ENCODE measurements at places on chromosomes 5 and 9. TPM values are rescaled to one million over a fixed set of nuclear protein-coding genes. Genes with fewer than 3 reads are reported as not detected.

GRCh38 chr9:129561594-129562281 is 59.2 kb downstream of the C9orf50 start:
- no peak for DNase-seq

The TMEM232 gene
- 1.3 TPM for total RNA-seq

The PTGS1 gene
- total RNA-seq, result 10.4 TPM

GRCh38 chr5:83864652-83865051 is 144.0 kb upstream of the HAPLN1 start:
- DNase-seq, result no peak

- peak; percentile 96 for DNase-seq
Observed at GRCh38 chr9:99819123-99819855, 2.4 kb upstream of the NR4A3 start.

The CER1 gene
- not detected for total RNA-seq

GRCh38 chr5:9201011-9201410 is 344.9 kb downstream of the SEMA5A start:
- DNase-seq, result no peak

DNA sequence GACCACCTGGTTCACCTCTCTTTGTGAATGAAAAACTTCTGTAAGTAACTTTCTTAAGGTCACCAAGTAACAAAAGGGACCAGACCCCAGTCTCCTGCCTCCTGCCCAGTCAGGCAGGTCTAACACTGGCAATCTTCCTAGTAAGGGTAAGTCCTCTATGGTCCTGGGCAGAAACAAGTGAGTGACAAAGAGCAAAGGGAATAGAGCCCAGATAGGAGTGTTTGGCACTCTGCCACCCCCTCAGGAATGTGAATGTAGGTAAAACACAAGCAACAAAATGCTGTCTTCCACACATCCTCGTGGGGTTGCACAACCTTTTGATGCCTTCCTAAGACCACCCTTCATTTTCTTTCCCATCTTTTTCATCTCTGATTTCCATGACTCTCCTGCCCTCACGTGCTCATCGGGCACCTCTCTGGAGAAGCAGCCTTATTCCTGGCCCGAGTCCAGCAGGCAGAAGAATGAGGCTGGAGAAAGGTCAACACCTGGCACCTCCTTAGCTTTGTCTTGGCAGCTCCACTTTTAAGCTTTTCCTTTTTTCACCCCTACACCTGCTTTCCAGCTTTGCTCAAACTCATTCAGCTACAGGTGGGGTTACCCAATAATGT is 90.2 kb upstream of the LHFPL2 start:
- DNase-seq, result no peak

The SLC46A2 gene
- total RNA-seq, result not detected

The SLC25A2 gene
- total RNA-seq, result 0.64 TPM

DNA sequence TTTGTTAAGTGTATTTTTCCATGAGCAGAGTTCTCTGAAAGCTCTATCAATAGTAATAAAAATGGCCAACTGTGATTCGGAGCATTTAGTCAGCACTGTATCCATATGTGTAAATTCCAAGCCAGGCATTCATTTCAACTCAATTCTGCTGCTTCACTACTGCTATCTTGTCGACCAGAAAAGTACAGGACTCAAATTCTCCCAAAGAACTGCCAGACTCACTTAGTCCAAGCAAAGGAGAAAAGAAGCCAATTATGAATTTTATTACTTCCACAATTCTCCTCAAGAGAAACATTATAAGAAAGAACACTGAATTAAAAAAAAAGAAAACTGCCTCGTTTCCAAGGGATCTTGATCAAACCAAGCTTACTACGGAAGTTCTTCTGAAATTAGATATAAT is 906.3 kb upstream of the DMAC1 start:
- no peak for DNase-seq

- no peak for DNase-seq
Observed at GRCh38 chr5:137733922-137734321, 2.0 kb downstream of the KLHL3 start.

DNA sequence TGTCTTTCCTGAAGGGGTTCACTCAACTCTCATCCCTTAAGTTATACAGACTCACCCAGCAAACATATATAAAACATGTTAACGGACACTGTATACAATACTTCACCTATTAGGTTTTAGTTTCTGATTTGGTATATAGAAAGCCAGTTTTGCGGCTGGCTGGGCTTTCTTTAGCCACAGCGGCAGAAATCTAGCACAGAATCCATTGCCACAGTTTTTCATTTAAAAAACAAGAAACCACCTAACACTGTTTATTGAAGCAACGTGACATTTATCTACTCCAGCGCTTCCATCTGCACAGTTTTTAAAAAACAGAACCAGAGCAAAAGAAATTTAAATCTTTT is 67.3 kb downstream of the SNX30 start:
- no peak for DNase-seq

GRCh38 chr9:89984214-89984613 is 379.4 kb downstream of the GADD45G start:
- DNase-seq, result no peak

- peak; percentile 80 for DNase-seq
Observed at GRCh38 chr5:56172241-56172640, 60.9 kb downstream of the ANKRD55 start.

GRCh38 chr5:59988396-59988795 is 94.9 kb upstream of the PDE4D start:
- DNase-seq, result no peak

The IFNA21 gene
- total RNA-seq, result not detected

The ADAMTSL1 gene
- 10.0 TPM for total RNA-seq
